Neural cell (in vitro differentiated cells): ENCODE measurements at places on chromosomes 7 and 10. TPM values are rescaled to one million over a fixed set of nuclear protein-coding genes. Genes with fewer than 3 reads are reported as not detected.

Gene NPFFR1
- polyA plus RNA-seq = 0.07 TPM in 1 of 2 replicates, not detected in the other

Gene SLC26A4
- not detected in 2 replicates for polyA plus RNA-seq

Gene RAMP3
- not detected in 2 replicates for polyA plus RNA-seq

Gene ERVW-1
- polyA plus RNA-seq = not detected in 2 replicates

Gene NKX1-2
- polyA plus RNA-seq = 0.16 and 0.19 TPM in 2 replicates

Gene UPK3B
- 0.88 TPM in 1 of 2 replicates, not detected in the other for polyA plus RNA-seq

Gene GIMAP1
- not detected in 2 replicates for polyA plus RNA-seq

Gene OR2AE1
- polyA plus RNA-seq = not detected in 2 replicates

Gene ZP3
- not detected in 2 replicates for polyA plus RNA-seq

Gene SERPINE1
- polyA plus RNA-seq = 0.12 TPM in 1 of 2 replicates, not detected in the other

Gene BHLHA15
- polyA plus RNA-seq = not detected in 2 replicates

Gene SHTN1
- 40.9 and 55.8 TPM in 2 replicates for polyA plus RNA-seq

Gene FBXO24
- 0.52 and 1.5 TPM in 2 replicates for polyA plus RNA-seq

Gene ADCYAP1R1
- 8.6 and 13.5 TPM in 2 replicates for polyA plus RNA-seq

Gene GDF10
- polyA plus RNA-seq = 0.44 and 0.66 TPM in 2 replicates

Gene AMPH
- polyA plus RNA-seq = 33.7 and 34.7 TPM in 2 replicates

Gene HTR7
- 0.82 and 0.95 TPM in 2 replicates for polyA plus RNA-seq

Gene AKR1C4
- not detected in 2 replicates for polyA plus RNA-seq

Gene FAM25A
- polyA plus RNA-seq = not detected in 2 replicates

Gene CYP2W1
- not detected in 2 replicates for polyA plus RNA-seq

Gene SMO
- 8.8 and 14.7 TPM in 2 replicates for polyA plus RNA-seq

Gene LRMDA
- polyA plus RNA-seq = 5.6 and 8.4 TPM in 2 replicates

Gene NUPR2
- polyA plus RNA-seq = not detected in 2 replicates

Gene IGFBP3
- polyA plus RNA-seq = 1.6 and 3.9 TPM in 2 replicates

Gene GNGT1
- polyA plus RNA-seq = not detected in 2 replicates

Gene C10orf90
- not detected in 2 replicates for polyA plus RNA-seq

Gene HPSE2
- polyA plus RNA-seq = not detected in 2 replicates

Gene VSTM2A
- 40.4 and 49.1 TPM in 2 replicates for polyA plus RNA-seq

Gene TIMM23B
- polyA plus RNA-seq = 11.7 and 12.1 TPM in 2 replicates

Gene ARHGAP22
- 0.15 and 0.70 TPM in 2 replicates for polyA plus RNA-seq

Gene NODAL
- 0.46 TPM in 1 of 2 replicates, not detected in the other for polyA plus RNA-seq

Gene PILRA
- 23.7 and 29.2 TPM in 2 replicates for polyA plus RNA-seq

Gene PPP3CB
- polyA plus RNA-seq = 101 and 102 TPM in 2 replicates

Gene SLC13A1
- polyA plus RNA-seq = not detected in 2 replicates

Gene CLCN1
- 0.20 TPM in 1 of 2 replicates, not detected in the other for polyA plus RNA-seq

Gene GIMAP8
- not detected in 2 replicates for polyA plus RNA-seq

Gene AMZ1
- not detected in 2 replicates for polyA plus RNA-seq

Gene LIPN
- not detected in 2 replicates for polyA plus RNA-seq

Gene MICALL2
- 12.8 and 20.1 TPM in 2 replicates for polyA plus RNA-seq

Gene COL26A1
- 36.6 and 39.0 TPM in 2 replicates for polyA plus RNA-seq

Gene NRG3
- polyA plus RNA-seq = 12.7 and 14.0 TPM in 2 replicates

Gene VWA2
- polyA plus RNA-seq = not detected in 2 replicates

Gene OLAH
- polyA plus RNA-seq = not detected in 2 replicates

Gene NSUN6
- polyA plus RNA-seq = 49.1 and 74.6 TPM in 2 replicates

Gene NME8
- not detected in 2 replicates for polyA plus RNA-seq

Gene CLDN3
- polyA plus RNA-seq = not detected in 2 replicates

Gene ASAH2
- 4.3 and 20.8 TPM in 2 replicates for polyA plus RNA-seq

Gene CTTNBP2
- polyA plus RNA-seq = 35.2 and 53.5 TPM in 2 replicates
